ENCODE measurements at places on chromosomes 16 and 17.

GRCh38 chr16:89798832-89799370 is 17.5 kb downstream of the FANCA start:
- peak; percentile 57 for DNase-seq

- DNase-seq, result no peak
These were observed 8.5 kb upstream of the SUPT4H1 start for GRCh38 chr17:58360296-58361063.

GRCh38 chr17:12580640-12581039 is 85.0 kb upstream of the MYOCD start:
- DNase-seq, result no peak

DNA sequence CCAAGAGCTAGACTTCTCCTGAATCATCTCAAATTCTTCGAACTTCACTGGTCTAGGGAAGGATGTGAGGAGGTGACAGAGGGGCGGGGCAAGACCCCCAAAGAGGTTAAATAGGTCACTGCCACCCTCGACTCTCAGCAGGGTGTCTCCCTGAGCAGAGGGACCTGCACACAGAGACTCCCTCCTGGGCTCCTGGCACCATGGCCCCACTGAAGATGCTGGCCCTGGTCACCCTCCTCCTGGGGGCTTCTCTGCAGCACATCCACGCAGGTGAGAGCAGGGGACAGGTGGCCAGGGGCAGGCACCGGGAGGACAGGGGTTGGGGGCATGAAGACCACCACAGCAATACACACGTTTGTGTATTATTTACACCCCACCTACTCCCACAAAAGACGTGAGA is 9.2 kb downstream of the CCL17 start:
- no peak for DNase-seq

DNA sequence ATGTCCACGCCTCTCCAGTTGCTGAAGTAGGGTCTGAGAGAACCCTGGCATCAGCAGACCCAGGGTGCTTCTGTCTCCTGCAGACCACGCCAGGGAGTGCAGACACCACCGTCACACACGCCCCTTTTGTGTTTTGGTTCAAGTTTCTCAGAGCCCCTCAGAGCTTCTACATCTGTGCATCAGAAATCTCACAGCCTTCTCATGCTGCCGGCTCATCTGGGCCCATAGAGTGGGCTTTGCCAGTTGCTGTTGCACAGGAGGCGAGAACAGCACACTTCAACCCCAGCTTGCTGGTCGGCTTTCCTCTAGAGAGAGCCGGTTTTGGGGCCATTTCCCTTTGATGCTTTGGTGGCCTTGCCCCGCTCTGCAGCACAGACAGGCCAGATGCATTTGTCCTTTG is 60.9 kb downstream of the PDPK1 start:
- no peak for DNase-seq

DNA sequence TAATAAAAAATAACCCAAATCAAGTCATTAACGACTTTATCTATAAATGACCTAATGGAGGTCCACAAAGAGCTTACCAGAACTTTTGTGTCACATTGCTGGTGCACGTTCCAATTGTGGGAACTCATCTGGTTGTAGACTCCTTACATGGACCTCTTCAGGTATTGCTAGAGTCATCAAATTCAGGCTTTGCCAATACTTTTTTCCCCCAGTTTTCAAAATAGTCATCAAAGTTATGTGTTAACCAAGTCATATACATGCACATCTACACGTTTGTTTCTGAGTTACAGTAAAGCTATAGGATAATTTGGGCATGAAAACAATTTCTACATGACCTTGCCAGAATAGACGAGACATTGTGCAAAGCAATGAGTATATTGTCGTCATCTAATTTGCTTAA is 76.2 kb upstream of the ADAMTS18 start:
- no peak for DNase-seq

- DNase-seq, result no peak
These were observed 9.8 kb downstream of the CLN3 start for GRCh38 chr16:28482026-28482425.

GRCh38 chr16:50235581-50235980 is 30.8 kb upstream of the ADCY7 start:
- no peak for DNase-seq

DNA sequence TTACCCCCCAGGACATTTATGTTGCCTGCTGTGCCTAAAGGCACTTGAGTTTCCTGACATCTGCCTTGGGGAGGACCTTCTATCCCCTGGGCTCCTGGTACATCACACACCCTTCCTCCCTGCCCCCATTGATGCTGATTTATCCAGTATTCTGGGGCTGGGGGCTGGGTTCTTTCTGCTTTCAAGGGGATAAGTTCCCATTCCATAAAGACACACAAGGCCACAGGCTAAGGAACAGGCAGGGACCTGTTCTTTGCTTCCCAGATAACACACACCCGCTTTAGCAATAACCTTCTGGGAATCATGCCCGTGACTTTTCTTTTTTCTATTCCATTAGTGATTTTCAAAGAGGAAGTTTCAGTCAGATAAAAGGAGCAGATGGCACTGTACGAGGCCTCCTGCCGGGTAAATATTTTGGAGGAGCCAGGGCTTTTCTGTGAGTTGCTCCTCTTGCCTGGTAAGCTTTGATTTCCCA is 30.6 kb downstream of the CHD9 start:
- DNase-seq, result no peak

GRCh38 chr17:43722269-43722619 is 36.3 kb downstream of the SOST start:
- DNase-seq, result no peak

GRCh38 chr17:29140051-29140621 is 40.1 kb downstream of the MYO18A start:
- DNase-seq, result no peak

DNA sequence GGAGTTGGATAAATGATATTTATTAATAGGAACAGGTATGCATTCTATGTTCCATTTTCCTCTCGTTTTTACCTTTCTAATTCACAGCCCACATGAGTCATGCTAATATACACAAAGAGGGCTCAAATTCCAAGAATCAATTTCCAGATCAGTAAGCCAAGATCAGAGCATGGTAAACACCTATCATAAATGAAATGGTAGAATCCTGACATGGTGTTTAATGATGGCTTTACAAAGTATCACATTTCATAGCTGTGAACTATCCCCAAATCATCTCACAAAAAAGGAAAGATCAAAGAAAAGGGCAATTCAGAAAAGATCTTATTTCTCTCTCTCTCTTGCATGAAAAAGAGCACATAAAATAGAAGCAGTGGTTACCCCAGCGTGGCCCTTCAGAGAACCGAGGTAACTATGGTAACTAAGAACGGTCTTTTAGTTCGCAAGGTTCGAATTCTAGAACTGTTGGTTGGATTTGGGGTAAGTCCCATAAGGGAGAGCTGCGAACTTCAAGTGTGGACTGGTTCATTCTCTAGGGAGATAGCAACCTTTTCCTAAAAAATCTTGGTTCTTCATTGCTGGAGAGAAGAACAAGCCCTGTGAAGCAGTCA is 73.0 kb downstream of the MARCHF10 start:
- no peak for DNase-seq

- no peak for DNase-seq
These were observed 2.5 kb downstream of the DCAKD start for GRCh38 chr17:45048795-45049563.

DNA sequence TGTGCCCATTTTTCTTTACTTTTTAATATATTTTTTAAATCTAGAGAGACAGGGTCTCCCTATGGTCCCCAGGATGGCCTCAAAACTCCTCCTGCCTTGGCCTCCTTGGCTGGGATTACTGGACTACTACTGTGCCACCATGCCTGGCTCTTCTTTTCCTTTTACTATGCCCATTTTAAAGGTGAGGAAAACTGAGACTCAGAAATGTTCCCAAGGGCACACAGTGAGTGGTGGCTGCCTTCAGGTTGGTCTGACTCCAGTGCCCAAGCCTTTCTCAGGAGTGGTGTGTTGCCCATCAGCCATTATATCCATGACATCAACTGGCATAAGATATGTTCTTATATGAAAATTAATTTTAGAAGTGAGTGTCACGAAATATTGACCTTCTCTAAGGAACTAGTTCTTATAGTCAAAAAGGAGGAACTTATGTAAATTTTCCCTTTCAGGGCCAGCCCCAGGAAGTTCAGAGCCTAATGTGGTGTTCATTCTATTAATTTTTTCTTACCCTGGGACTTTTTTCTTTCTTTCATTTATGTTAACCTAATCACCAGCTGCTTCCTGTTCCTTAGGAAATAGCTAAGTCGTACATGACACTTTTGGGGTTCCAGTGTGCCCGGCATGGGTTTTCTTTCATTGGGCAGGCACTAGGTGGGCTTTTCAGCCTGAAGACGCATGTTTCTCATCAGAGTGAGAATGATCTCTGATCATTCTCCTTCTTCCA is 17.9 kb upstream of the SPN start:
- no peak for DNase-seq

DNA sequence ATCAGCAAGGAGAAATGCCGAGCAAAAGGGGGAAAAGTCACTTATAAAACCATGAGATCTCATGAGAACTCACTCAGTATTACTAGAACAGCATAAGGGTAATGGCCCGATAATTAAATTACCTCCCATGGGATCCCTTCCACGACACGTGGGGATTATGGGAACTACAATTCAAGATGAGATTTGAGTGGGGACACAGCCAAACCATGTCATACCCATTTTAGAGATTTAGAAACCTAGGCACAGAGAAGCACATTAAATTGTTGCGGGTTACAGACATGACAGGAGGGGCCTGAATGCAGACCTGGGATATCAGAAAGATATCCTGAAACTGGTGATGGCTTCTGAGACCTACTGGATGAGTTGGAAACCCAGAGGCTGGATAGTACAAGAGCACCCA is 20.1 kb downstream of the ARHGAP17 start:
- no peak for DNase-seq

DNA sequence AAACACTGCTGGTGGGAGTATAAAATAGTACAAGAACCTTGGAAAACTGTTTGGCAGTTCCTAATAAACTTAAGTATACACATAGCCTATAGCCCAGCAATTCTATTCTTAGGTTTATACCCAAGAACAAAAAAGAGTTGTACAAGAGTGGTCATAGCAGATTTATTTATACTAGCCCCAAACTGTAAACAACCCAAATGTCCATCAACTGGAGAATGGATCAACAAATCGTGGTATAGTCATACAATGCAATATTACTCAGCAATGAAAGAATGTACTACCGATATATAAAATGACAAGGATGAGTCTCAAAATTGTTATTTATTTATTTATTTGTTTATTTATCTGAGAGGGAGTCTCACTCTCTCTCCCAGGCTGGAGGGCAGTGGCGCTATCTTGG is 23.1 kb downstream of the GNGT2 start:
- no peak for DNase-seq

GRCh38 chr16:85673529-85674417 is 15.0 kb downstream of the GINS2 start:
- no peak for DNase-seq

DNA sequence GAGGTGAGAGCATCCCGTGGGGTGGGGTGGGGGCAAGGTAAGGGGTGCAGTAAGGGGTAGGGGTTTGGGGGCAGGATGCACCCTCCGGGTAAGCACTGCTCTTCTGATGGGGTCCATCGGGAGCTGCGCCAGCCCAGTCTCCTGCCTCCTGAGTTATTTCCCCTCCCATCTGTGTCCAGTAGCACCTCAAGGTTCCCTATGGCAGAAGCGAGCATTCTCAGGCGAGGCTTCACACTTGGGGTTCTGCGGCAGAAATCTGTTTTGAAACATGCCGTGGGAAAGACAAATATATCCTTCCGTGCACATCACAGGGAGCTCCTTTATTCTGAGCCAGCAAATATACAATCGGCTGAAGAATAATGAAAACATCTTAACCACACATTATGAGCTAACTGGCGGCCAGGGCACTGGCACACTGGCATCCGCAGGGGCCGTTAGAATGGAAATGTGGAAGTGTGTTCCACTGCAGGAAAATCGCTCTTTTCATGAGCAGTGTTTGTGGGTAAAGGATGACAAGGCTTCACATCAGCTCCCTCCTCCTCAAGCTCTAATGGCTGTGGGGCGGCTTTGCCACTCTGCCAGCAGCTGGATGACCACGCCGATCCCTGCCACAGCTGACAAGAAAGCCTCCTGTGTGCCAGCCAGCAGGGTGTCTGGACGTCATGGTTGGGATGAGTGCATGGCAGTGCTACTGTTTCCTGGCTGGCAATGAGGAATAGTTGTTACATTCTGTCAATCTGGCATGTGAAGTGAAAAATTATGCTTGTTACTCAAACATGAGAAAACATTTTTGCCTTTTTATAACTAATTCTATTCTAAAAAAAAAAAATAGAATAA is 20.0 kb downstream of the MTHFSD start:
- no peak for DNase-seq

GRCh38 chr16:1048442-1049112 is 24.0 kb upstream of the SSTR5 start:
- peak; percentile 21 for DNase-seq

DNA sequence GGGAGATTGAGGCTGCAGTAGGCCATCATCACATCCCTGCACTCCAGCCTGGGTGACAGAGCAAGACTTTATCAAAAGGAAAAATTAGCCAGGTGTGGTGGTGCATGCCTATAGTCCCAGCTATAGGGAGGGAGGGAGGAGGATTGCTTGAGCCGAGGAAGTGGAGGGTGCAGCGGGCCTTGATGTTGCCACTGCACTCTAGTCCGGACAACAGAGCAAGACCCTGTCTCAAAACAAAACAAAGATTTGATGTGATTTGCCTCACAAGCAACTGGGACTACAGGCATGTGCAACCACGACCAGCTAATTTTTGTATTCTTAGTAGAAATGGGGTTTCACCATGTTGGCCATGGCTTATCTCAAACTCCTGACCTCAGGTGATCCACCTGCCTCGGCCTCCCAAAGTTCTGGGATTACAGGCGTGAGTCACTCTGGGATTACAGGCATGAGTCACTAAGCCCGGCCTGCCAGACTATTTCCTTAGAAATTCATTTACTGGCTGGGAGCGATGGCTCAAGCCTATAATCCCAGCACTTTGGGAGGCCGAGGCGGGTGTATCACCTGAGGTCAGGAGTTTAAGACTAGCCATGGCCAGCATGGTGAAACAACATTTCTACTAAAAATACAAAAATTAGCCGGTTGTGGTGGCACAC is 11.5 kb downstream of the UBE2G1 start:
- DNase-seq, result no peak

GRCh38 chr17:60138769-60139437 is 10.9 kb upstream of the CA4 start:
- no peak for DNase-seq

GRCh38 chr17:79836510-79836971 is 2.7 kb downstream of the CBX4 start:
- DNase-seq, result no peak

DNA sequence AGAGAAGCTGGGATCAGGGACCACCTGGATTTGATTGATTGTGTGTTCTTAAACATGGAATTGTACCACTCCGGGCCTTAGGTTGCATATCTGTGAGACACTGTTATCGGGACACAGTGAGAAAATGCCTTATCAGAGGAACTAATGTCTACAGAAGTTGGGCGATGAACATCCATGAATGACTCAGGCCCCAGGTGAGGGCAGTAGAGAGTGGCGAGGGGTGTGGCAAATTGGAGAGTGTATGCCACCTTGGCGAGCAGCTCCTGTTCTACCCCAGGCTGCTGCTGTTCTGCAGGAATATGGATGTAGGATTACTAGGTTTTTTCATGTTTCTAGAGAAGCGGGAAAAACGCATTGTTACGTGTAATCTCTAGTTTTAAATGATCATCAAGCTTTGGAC is 38.8 kb downstream of the CLEC16A start:
- no peak for DNase-seq

- no peak for DNase-seq
These were observed 119.5 kb upstream of the TNRC6C start for GRCh38 chr17:77838748-77839697.

- no peak for DNase-seq
These were observed 64.6 kb downstream of the USP32 start for GRCh38 chr17:60327134-60327900.

Data from kidney capillary endothelial cell (primary cell).